ENCODE measurements at places on chromosomes 3 and 15.

- DNase-seq = no peak
Measured at GRCh38 chr15:31511707-31512310, 185.2 kb downstream of the KLF13 start.

- DNase-seq = peak; percentile 18
Measured at GRCh38 chr3:112319516-112320276, 13.3 kb upstream of the CD200 start.

GRCh38 chr15:76177491-76178040, 117.8 kb downstream of the TMEM266 start:
- peak; percentile 74 for DNase-seq

GRCh38 chr3:134146666-134147065, 104.0 kb downstream of the RYK start:
- no peak for DNase-seq

DNA sequence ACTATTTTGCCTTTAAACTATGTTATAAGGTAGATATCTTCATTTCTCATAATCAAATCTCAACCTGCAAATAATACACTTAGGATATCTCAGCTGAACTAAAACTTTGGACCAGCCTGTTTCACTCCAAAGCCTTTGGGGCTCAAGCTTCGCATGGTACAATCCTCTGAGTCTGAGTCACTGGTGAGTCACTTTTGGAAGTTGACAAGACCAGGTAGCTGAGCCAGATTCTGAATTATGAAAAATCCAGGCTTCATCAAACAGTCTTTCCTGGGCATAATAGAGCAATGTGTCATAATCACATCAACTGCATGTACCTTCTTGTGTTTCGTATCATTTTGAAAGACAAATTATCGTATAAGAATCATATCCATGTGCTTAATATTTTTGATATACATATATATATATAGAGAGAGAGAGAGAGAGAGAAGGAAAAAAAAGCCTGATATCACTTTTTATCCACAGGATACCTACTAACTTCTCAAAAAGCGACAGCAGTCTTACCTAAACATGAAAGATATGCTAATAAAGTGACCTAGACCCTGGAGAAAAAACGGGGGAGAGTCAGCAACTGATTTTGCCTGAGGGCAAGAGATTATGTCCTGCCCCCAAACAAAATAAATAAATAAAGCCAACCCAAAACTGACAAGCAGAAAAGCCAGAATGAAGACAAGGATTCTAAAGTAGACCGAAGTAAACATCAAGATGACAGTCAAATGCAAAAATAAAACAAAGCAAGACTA, 263.9 kb upstream of the TGFBR2 start:
- peak; percentile 97 for DNase-seq

DNA sequence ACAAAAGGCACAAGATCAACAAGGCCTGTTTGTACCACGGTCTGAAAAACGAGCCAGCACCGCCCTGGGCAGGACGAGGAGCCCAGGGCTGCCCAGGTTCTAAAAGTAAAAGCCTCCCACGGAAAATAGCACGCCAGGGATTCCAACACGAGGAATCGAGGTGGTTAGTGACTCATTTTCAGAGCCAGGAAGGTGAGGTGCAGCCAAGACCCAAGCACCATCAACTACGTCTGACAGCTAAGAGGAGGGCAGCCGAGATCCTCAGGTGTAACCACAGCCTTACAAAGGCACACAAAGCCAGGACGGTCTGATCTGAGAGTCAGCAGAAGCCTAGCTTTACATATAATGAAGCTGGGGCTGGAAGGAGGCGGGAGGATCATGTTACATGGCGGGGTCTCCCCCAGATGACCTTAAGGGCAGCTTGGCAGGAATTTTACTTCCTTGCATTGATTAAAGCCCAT, 52.5 kb downstream of the ATP10A start:
- DNase-seq = no peak

- peak; percentile 11 for DNase-seq
Measured at GRCh38 chr3:175046601-175047000, 187.5 kb downstream of the NAALADL2 start.

DNA sequence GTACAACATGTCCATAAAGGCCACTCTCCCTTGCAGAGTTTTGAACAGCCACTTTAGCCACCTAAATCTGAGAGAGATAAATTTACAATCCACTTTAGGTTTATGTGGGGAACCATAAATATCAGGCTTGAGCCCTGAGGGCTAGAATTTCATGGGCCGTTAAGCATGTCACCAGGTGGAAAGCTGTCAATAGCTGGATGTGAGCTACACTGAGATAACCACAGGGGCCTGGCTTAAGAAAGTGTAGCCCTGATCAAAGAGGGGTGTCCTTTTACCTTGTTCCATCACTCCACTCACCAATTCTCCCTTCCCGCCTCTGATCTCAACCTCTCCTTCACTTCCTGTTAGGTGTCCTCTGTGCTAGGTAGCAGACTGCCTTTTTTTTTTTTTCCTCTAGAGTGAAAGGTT, 172.8 kb upstream of the ICE2 start:
- no peak for DNase-seq

DNA sequence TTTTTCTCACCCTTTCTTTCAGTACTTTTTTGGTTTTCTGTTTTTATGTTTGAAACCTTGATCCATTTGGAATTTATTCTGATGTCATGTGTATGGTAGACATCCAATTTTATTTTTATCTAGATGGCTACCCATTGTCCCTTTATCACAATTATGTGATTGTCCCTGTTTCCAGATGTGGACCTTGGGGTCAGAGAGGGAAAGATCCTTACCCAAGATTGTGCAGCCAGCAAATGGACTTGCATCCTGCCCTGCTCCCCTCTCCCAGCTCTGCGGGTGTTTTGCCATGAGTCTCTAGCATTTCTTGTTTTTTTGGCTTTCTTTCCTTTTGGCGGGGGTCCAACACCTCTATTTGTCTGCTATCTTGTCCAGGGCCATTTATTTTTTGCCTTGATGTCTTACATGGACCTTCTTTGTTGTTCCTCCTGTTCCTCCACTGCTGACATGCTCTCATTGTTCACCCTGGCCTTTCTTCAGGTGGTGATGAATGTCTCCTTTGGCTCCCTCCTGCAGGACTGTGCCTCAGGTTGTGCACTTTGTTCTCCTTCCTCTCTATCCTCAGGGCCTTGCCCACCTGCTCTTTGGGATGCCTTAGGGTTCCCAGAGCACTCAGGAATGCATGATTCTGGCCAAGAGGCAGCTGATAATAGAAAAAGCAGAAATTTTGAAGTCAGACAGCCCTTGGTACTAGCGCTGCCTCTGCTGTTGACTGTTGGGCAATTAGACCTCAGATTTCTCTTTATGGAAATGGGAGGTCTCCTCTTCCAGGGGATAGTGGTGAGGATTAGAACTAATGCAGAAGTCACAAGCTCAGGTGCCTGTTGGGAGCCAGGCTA, 84.3 kb downstream of the EEFSEC start:
- DNase-seq = no peak

DNA sequence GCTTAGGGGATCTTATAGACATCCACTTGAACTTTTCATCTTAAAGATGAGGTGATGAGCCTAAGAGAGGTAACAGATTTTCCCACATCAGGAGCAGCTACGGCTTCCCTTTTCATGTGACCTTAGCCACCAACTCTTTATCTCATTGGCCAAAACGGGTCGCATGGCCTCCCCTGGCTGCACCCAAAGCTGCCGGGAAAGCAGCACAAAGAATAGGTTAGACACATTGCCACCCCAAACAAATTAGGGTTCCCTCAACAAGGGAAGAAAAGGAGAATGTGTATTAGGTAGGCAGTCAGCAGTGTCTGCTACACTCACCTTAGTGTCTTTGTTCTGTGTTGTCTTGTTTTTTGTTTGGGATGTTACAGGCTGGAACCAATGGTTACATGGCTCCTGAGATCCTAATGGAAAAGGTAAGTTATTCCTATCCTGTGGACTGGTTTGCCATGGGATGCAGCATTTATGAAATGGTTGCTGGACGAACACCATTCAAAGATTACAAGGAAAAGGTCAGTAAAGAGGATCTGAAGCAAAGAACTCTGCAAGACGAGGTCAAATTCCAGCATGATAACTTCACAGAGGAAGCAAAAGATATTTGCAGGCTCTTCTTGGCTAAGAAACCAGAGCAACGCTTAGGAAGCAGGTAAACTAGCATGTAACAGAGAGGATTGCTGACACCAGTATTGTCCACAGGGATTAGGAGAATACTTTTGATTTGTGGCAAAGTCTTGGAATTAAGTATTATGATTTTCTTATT, 44.2 kb downstream of the GRK7 start:
- DNase-seq = no peak

GRCh38 chr3:187291512-187292132, at the start of gene MASP1:
TSS of gene MASP1 (minus strand) at chr3:187291737. CDS start at chr3:187291632, 105 bp downstream.
- peak; percentile 56 for DNase-seq

- DNase-seq = no peak
Measured at GRCh38 chr3:22582266-22582665, 620.9 kb upstream of the UBE2E2 start.

- peak; percentile 36 for DNase-seq
Measured at GRCh38 chr15:77516076-77516475, 95.4 kb downstream of the HMG20A start.

DNA sequence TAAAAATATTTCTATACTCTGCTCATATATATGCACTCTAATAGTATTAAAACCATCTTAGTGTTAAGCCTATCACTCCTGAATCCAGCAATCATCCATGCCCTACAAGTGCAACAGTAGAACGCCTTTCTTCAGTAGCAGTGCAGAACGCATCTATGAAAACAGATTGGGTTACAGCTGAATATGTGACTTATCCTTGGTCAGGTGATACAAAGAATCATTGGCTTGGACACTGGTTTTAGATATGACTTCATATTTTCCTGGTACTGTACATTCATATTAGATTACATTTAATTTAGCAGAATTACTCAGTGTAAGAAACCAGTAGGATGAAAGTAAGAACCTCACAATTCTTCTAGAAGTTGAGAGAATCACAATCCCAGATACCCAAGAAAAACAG, 43.3 kb downstream of the ZNF106 start:
- no peak for DNase-seq

DNA sequence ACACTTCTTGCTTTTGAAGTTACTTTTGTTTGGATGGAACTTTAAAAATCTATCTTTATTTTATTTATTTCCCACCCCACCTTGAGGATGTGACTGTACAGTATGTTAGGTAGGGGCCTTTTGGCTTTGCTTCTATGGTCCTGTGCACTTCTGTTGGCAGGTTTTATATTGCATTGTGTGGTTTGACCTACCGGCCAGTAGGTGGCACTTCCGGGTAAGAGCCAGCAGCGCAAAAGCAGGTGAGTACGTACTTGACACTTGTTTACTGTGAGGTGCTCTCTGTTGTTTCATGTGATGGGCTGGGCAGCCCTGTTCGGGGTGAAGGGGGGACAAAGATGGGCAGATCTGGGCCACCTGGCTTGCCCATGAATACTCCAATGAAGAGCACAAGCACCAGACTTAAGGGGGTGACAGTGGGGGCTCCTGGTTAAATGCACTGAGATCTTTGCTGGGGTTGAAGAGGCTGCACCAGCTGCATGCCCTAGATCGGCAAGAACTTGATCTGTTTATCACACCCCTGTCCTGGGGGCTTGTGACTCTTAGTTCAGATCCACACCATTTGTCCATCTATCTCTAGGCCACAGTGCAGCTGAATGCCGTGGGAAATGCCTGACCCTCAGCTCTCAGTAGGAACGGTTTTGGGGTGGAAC, 131.6 kb downstream of the NLGN1 start:
- no peak for DNase-seq

- no peak for DNase-seq
Measured at GRCh38 chr3:23343509-23343908, 140.4 kb downstream of the UBE2E2 start.

DNA sequence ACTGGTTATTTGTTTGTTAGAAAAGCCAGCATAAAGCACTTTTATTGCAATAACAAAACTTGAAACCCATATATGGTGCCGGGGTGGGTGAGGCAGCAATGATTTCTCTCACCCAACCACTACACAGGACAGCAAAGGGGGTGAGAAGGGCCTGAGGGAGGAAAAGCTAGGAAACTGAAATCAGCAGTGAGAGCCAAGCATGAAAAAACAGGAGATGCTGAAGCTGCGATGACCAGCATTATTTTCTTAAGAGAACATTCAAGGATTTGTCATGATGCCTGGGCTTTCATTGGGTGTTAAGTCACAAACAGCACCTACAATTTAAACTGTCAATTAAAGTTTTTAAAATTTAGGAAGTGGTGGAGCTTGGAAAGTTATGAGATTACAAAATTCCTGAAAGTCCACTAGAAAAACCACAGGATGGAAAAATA, 11.9 kb upstream of the TM4SF4 start:
- peak; percentile 43 for DNase-seq

DNA sequence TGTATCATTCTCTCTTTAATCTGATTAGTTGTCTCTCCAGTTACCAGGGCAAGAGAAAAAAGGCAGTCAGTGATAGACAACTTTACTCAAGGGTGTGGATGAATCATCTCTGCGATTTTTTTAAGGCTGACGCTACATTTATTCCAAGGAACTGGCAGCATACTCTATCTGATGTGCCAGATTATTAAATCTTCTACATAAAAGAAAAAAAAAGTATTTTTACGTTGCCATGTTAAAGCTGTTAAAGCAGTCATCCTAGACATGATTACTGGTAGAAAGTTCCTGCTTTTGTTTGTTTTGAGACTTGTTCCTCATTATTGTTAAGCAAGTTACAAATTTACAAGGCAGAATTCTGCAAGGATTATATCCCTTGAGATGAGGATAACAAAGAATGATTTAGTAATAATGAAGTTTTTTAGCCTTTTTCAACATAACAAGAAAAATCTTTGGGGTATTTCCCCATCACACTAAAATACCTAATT, 121.7 kb downstream of the CBLB start:
- peak; percentile 88 for DNase-seq

- DNase-seq = no peak
Measured at GRCh38 chr3:178257491-178257890, 278.7 kb upstream of the KCNMB2 start.

DNA sequence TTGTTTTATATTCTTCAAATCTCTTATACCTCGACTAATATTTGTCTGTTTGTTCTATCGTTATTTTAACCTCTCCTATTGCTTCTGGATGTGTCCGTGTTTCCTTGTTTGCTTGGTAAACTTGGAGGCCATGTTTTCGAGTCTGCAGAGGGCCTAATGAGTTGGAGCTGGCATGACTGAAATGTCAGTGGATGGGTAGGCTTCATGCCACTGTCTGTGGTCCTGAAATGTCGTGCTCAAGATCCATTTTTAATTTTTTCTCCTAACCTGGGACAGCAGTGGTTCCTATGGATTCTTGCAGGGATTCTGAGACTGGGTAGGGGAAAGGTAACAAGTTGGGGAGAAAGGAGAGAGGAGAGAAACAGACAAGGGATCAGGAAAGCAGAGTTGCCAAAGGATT, 18.8 kb upstream of the GASK1A start:
- DNase-seq = no peak

DNA sequence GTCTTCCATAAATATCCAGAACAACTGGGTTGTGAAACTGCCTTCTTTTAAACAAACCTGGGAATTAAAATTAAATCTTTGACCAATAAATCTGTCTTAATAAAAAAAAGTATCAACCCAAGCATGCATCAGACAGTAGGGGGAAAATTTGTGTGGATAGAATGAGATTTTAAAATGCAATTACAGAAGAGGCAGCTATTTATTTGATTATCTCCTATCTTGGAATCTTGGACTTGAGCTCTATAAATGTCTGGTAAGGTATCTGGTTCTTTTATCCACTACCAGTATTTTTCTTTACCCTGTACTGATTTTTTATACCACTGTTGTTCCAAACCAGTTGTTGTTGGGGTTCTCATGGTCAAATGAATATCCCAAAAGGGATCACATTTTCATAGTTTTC, 157.6 kb upstream of the VEPH1 start:
- DNase-seq = no peak

GRCh38 chr3:45319231-45319995, 69.0 kb upstream of the LARS2 start:
- DNase-seq = no peak
